ENCODE measurements at places on chromosomes 16 and 17.

- no peak for DNase-seq
Observed at GRCh38 chr16:47519037-47519436, 57.9 kb downstream of the PHKB start.

DNA sequence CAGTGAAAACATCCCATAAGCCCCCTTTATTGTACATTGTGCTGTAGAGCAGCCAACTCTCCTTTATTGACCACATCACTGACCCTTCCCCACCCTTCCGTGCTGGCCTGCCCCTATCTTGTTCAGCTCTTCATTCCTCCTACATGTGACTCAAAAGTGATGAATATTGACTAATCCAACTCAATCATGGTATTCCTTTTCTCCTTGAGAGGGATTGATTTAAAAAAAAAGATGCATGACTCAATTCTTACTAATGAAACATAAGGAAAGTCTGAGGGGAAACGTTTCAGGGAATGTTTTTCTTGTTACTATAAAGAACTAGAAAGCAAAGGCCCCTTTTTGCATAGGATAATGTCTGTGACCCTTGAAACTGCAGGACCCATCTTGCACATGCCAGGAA lies 125.2 kb upstream of the SOX9 start:
- no peak for DNase-seq

- DNase-seq: no peak
Observed at GRCh38 chr16:3135126-3135715, 392 bp downstream of the ZNF213 start.

DNA sequence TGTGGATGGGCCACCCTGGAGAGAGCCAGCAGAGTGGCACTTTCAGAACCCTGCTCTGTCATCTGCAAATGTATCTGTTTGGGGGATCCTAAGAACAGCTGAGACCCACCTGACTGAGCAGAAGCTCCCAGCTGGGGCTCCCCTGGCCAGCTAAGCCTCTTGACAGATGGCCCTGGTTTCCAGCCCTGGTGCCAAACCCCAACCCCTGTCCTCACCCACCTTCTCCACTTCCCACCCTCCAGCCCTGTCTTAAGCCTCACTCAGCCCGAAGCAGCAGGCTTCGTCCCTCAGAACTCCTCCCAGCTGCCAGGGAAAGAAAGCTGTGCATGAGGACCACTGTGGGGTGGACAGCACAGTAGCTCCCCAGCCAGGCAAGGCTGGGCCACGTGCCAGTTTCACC lies 3.5 kb upstream of the KRT9 start:
- no peak for DNase-seq

DNA sequence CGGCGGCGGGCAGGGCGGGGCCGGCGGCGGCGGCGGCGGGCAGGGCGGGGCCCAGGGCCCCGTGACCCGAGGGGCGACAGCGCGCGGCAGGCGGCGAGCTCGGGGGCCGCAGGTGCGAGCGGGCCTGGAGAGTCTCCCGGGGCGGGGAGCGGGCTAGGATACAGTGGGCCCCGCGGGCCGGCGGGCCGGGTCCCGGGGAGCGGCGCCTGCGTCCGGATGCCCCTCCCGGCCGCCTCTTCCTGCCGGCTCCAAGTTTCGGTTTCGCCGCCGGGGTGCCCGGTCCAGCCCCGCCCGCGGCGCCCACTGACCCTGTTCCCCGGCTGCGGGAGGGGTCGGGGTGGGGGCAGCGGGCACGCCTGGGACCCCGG lies at the start of gene RNF213:
Gene RNF213 (plus strand): TSS at position 62 of the 368 bp plus-strand sequence. CDS start 2,830 bp downstream, outside the sequence.
- DNase-seq: peak; percentile 35

GRCh38 chr16:66440271-66440802 lies 13.2 kb downstream of the BEAN1 start:
- no peak for DNase-seq

DNA sequence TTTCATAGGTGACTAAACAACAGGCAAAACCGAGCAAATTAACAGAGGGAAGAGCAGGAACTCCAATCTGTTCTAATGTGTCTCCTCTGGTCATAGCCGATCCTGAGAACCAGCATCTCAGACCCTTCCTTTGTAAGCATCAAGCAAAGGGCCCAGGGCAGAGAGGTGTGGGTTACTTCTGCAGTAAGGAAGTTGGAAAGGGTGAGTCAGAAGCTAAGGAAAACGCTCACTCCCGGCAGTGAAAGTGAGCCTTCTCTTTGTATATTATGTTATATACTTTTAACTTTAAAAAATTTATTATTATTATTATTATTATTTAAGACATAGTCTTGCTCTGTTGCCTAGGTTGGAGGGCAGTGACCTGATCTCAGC lies 77.7 kb downstream of the MRM3 start:
- no peak for DNase-seq

DNA sequence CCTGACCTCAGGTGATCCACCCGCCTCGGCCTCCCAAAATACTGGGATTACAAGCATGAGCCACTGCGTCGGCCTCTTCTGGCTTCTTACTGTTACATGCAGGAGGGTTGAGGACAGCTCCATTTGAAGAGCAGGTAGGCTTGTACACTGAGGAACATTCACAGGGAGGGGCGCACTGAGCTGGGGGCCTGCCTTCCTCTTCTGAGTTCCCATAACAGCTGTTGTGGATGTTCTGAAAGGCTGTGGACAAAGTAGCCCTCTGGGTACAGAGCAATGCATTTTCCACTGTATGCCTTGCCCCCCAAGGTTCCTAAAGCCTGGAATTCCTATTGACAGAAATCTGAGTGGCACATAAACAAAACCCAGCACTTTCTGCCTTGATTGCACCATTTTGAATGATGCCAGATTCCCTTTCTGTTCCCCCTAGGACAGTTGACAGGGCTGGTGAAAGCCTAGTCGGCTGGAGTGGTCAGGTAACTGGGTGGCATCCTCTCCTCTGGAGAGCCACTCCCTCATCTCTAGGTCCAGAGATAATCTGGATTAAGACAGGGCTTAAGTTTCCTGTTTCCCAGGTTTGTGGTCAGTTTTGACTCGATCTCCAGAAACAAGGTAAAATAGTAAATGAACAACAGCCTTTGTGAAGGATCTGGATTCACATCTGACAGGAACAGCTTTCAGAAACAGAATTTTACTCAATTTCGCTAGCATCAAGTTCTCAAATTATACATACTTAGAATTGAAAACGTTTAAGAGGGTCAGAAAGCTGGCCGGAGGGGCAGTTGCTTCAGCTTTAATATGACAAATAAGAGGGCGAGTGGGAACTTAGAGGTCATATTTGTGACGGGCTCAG lies 1.3 kb upstream of the CDK5R1 start:
- no peak for DNase-seq
